EL (cell line): ENCODE measurements at places on chromosomes 7 and 10.
A peak's percentile ranks its signal among the peaks of the same experiment; 100 is the strongest.

DNA sequence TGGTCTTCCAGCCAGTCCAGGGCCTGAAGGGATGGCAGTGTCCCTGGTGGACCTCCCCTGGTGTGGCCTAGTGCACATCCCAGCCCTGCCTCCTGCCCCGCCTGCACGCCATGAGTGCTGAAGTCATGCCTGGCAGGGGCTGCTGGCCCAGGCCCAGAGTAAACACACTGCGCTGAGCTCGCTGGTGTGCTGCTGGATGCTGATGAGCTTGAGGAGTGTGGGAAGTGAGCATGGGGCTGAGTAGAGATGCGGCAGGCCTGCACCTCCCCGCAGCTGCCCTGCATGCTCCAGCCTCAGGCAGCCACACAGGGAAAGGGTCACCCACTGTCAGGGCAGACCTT is 43.2 kb downstream of the HTRA1 start:
- peak; percentile 88 for DNase-seq

DNA sequence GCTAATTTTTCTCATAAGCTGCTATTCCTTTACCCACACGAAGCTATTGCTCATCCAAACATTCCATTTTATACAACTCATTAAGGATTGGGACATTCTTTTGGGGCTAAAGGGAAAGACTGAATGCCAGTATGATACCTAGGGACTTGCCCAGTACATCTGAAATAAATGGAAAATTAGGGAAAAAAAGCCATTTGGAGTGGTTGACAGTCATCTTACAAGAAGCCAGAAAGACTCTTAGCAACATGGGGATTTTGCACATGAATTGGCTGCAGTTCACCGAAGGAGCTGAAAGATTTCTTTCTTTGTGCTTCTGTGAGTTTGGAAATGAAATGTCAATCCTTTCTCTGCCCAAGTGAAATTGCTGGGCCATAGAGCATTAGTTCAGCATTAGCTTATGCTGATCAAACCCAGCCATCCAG is 43.3 kb upstream of the MTURN start:
- peak; percentile 88 for DNase-seq

- DNase-seq = no peak
Observed at GRCh38 chr10:132663666-132664365, 122.1 kb downstream of the NKX6-2 start.

- DNase-seq = no peak
Observed at GRCh38 chr10:6579183-6579903, 733 bp downstream of the PRKCQ start.

GRCh38 chr10:101830322-101831168 is 12.3 kb upstream of the OGA start:
- DNase-seq = peak; percentile 87

GRCh38 chr10:96657385-96657784 is 62.9 kb downstream of the PIK3AP1 start:
- DNase-seq = no peak

DNA sequence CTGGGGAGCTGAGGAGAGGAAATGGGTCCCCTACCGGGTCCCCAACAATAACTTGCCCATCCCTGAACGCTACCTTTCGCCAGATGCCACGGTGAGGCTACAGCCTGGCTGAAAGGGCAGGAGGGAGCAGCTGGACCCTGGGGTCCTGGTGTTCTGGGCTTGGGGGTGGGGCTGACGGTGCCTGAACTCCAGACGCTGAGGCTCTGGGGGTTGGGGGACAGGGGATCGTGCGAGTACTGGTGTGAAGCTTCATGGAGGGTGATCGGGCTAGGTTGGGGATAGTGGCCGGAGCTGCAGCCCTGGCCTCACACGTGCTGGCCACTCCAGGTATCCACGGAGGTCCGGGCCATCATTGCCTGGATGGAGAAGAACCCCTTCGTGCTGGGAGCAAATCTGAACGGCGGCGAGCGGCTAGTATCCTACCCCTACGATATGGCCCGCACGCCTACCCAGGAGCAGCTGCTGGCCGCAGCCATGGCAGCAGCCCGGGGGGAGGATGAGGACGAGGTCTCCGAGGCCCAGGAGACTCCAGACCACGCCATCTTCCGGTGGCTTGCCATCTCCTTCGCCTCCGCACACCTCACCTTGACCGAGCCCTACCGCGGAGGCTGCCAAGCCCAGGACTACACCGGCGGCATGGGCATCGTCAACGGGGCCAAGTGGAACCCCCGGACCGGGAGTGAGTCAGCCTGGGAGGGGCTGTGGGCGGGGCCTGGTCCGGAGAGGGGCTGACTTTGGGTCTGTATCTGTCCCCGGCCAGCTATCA is 8.3 kb downstream of the AEBP1 start:
- no peak for DNase-seq

DNA sequence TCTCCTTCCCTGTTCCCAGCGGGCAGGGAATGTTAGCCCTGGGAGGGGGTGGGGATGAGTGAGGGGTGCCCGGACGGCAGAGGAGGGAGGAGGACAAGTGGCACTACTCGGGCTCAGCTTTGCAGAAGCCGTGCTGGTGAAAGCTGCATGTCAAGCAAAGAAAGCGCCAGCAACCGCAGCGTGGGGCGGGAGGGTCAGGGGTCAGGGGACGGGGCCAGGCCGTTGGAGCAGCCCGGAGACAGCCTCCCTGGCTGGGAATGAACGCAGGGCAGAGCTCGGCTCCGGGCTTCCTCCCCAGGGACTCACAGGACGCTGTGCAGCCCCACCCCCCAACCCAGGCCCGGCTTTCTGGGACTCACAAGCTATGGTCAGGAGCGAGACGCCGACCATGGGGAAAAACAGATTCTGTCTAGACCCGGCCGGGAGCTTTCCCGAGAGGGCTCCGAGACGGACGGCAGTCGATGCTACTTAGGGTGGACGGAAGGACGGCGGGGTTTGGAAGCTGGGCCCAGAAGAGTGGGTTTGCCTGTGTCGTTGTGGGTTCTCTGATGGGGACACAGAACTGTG is 113.4 kb downstream of the VIPR2 start:
- DNase-seq = no peak

GRCh38 chr10:126749015-126749655 is 78.6 kb upstream of the C10orf90 start:
- peak; percentile 69 for DNase-seq

GRCh38 chr10:4459531-4459930 is 366.5 kb upstream of the AKR1E2 start:
- DNase-seq = no peak

GRCh38 chr10:11159543-11160215 is 142.0 kb downstream of the CELF2 start:
- DNase-seq = no peak

DNA sequence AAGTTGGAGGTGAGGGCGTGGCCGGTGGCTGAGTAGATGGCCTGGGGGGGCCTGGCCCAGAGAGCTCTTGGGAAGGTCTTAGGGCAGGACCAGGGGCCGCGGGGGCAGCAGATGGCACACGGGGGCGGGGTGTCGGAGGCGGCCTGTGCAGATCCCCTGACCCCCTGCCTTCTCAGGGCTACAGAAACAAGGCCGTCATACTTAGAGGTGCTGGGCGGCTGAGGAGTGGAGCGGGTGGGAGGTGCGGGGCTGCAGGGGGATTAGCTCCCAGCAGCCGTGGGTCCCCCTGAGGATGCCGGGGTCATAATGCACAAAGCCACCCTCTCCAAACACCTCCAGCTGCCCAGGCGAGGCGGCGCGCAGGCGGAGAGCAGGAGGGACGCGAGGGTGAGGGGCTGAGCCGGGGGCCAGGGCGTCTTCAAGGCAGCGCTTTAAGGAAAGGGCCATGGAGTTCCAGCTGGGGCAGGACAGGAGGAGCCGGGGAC is 40.4 kb upstream of the ZNF32 start:
- DNase-seq = no peak

DNA sequence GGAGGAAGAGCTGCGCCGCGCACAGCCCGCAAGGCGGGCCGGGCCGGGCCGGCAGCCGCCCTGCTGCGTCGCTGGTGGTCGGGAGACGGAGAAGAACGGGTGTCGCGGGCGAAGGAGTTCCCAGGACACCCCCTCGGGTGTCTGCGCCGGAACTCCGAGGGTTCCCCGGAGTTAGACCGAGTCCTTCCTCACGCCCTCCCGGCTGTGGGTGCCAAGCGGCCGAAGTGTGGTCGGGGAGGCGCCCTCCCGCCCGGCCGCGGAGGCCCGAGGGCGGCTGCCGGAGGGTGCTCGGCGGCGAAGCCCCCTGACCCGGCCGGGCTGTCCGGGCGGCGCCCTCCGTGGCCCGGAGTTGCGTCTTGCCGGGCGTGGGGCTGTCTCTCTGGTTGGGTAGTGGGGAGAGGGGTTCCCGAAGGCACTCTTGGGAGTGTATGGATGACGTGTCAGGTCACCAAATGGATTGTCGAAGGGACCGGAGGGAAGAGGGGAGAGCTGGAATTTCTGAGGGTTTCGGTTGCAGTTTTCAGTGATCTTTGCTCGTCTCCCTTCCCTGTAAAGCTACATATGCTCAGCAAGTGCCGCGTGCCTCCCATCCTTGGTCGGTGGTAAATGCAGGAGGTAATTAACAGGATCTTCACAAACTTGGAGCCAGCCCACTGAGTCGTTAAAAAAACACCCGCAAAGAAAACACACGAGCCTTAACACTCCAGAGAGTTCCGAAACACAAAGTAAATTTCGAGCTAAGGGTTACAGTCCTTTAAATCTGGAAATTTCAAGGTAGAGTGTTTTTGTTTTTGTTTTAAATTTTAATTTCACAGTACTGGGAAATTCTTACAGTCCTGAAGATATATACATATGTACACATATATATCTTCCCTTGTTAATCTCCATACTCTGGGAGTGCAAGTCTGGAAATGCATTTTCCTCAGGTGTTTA is 871 bp downstream of the ST7 start:
- DNase-seq = peak; percentile 87
